ENCODE measurements at places on chromosomes 2 and 18.

- DNase-seq: no peak
- H3K4me3 ChIP-seq: no peak overlapping the region
- H3K4me1 ChIP-seq: no peaks in the 10 kb centered on the region
- peaks cover 4% of the 10 kb centered on the region for H3K27me3 ChIP-seq
These were observed 19.1 kb downstream of the KCNE4 start for GRCh38 chr2:223071139-223071538.

DNA sequence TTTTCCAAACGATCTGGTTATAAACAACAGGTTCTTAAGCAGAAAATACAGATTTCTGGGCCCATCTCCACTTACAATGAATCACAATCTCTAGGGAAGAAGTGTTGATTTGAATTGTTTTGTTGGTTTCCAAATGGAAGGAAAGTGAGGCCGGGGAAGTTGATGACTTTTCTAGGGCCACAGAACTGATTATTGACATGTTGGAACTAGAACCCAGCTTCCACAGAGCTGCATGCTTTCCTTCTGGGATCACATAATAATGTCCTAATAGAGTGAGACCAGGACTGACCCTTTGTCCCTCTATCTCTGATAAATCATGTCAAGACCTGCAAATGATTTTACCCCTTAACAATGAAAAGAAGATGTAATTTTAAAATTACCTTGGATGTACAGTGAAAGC, 332.2 kb downstream of the OSR1 start:
- H3K4me3 ChIP-seq: no peak overlapping the region
- DNase-seq: no peak
- peaks cover 7% of the 10 kb centered on the region for H3K27me3 ChIP-seq
- H3K27ac ChIP-seq: no peak overlapping the region

DNA sequence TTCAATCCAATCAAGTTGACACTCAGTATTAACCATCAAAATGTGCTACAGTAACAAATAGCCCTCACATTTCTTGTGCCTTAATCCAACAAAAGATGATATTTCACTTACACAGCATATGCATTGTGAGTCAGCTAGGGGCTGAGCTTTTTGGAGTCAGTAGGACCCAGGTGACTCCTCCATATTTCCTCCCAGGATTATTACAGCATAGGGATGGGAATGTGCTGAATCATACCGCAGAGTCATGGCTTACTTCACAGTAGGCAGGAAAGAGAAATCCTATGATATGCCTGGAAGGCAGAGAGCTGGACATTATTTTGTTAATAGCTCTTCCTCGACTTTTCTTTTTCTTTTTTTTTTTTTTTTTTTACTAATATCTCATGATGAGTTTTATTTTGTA, 153.3 kb downstream of the TMEM182 start:
- H3K36me3 ChIP-seq: peaks cover 7% of the 10 kb centered on the region
- no peak for DNase-seq
- no peak overlapping the region for H3K27ac ChIP-seq
- H3K4me1 ChIP-seq: no peaks in the 10 kb centered on the region
- peaks cover 10% of the 10 kb centered on the region for H3K27me3 ChIP-seq
- no peak overlapping the region for H3K4me3 ChIP-seq

- no peak overlapping the region for H3K4me3 ChIP-seq
- no peak for DNase-seq
- no peak overlapping the region for H3K27ac ChIP-seq
- peaks cover 66% of the 10 kb centered on the region for H3K27me3 ChIP-seq
These were observed 61.2 kb upstream of the ATL2 start for GRCh38 chr2:38438133-38438882.

GRCh38 chr2:8253781-8254180, 428.1 kb upstream of the ID2 start:
- H3K4me3 ChIP-seq: no peak overlapping the region
- H3K27me3 ChIP-seq: peaks cover 7% of the 10 kb centered on the region
- DNase-seq: no peak
- H3K27ac ChIP-seq: peak overlapping the region; percentile 30
- peaks cover 8% of the 10 kb centered on the region for H3K36me3 ChIP-seq

DNA sequence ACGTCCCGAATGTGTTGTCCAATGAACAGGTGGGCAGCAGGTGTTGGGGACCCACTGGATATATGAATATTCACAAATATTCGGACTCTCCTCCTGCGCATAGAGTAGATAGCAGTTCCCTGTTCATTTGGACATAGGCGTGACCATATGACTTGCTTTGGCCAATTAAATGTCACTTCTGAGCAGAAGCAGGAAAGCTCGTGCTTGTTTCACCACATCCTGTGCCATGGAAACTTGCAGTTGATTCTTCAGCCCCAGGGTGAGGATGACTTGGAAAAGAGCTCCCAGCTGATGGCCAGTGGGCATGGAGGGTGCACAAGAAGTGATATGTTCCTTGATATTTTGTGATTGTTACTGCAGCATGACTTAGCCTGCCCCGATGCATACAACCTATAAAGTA, 52.6 kb downstream of the PTPRM start:
- no peak overlapping the region for H3K27ac ChIP-seq
- DNase-seq: no peak
- no peaks in the 10 kb centered on the region for H3K36me3 ChIP-seq
- peaks cover 34% of the 10 kb centered on the region for H3K4me1 ChIP-seq

GRCh38 chr2:31788273-31788672, 207.5 kb upstream of the SRD5A2 start:
- H3K36me3 ChIP-seq: no peaks in the 10 kb centered on the region
- H3K4me1 ChIP-seq: no peaks in the 10 kb centered on the region
- peaks cover 24% of the 10 kb centered on the region for H3K27me3 ChIP-seq
- no peak overlapping the region for H3K27ac ChIP-seq

DNA sequence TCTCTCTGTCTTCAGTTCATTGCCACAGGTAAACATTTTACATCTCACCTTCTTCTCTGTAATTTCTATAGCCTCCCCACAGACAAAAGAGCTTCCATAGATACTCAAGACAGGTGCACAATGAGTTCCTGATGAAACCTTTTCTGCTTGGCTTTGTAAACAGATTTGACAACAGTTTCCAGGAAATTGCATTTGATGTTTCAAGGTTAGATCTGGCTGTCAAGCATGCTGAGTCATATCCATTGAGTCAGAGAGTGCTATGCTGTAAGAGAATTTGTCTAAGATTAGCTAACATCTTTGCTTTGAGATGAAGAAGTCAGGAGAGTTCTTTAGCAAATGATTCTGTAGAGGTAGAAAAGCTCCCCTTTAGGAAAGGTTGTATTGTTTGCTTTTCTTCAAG, 40.6 kb upstream of the MAP2 start:
- H3K4me3 ChIP-seq: no peak overlapping the region
- peaks cover 2% of the 10 kb centered on the region for H3K27me3 ChIP-seq
- H3K36me3 ChIP-seq: no peaks in the 10 kb centered on the region
- no peak overlapping the region for H3K27ac ChIP-seq

GRCh38 chr2:230907361-230908091, 17.5 kb downstream of the GPR55 start:
- H3K27me3 ChIP-seq: peaks cover 7% of the 10 kb centered on the region
- no peaks in the 10 kb centered on the region for H3K36me3 ChIP-seq
- H3K4me3 ChIP-seq: no peak overlapping the region
- no peak overlapping the region for H3K27ac ChIP-seq
- peaks cover 75% of the 10 kb centered on the region for H3K4me1 ChIP-seq
- no peak for DNase-seq

GRCh38 chr2:11777886-11778415, 31.5 kb downstream of the LPIN1 start:
- peaks cover 75% of the 10 kb centered on the region for H3K4me1 ChIP-seq
- peak overlapping the region; percentile 62 for H3K27ac ChIP-seq
- peaks cover 80% of the 10 kb centered on the region for H3K36me3 ChIP-seq
- no peaks in the 10 kb centered on the region for H3K27me3 ChIP-seq

- H3K27ac ChIP-seq: no peak overlapping the region
- peaks cover 47% of the 10 kb centered on the region for H3K36me3 ChIP-seq
- no peaks in the 10 kb centered on the region for H3K27me3 ChIP-seq
- peaks cover 4% of the 10 kb centered on the region for H3K4me1 ChIP-seq
- no peak overlapping the region for H3K4me3 ChIP-seq
These were observed 199.9 kb upstream of the FN1 start for GRCh38 chr2:215635788-215636139.

DNA sequence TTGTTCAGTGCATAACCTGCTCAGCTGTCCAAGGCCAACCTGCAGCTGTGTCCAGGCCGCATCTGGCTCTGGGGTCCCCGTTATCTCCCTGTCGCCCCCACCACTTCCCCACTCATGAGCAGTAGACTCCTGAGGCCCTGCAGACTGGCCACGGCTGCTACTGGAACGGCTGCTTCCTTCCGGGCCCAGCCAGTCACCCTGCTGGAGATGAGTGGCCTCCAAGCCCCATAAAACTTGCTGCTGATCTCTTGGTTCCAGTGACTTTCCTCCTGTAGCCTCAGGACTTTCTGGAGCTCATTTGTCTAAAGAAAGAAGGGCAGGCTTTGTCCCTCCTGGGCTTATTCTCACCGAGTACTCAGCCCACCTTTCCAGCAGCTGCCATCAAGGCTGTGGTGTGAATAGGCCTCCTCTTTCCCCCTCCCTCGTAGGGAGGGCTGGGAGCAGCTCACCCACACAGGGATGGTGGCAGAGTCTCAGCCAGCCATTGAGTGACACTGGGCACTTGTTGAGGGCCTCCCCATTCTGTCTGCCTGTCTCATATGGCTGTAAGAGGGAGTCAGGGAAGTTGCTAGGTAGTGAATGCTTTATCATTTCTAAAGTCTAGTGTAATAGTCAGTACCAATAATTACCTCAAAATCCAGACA, 257.3 kb downstream of the MYCN start:
- H3K4me1 ChIP-seq: peaks cover 29% of the 10 kb centered on the region
- H3K36me3 ChIP-seq: no peaks in the 10 kb centered on the region
- peak overlapping the region; percentile 88 for H3K27ac ChIP-seq
- no peak for DNase-seq
- no peak overlapping the region for H3K4me3 ChIP-seq

DNA sequence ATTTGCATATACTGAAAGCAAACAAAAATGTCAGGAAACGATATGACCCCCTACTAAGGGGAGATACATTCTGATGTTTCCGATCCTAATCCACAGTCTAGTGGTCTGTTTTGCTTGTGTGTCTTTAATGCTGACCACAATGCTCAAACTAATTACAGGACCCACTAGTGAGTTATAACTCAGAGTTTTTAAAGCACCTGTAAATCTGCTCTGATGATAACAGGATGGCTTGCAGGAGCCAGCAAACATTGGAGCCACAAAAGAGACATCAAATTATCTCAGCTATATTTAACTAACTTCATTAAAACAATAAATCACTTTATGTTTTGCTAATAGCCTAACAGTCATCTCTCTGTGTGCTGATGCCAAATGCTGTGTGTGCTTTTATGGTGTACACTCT, 300.3 kb downstream of the NBAS start:
- peaks cover 73% of the 10 kb centered on the region for H3K36me3 ChIP-seq
- no peak overlapping the region for H3K27ac ChIP-seq
- H3K27me3 ChIP-seq: no peaks in the 10 kb centered on the region
- DNase-seq: no peak
- H3K4me3 ChIP-seq: no peak overlapping the region

- no peaks in the 10 kb centered on the region for H3K36me3 ChIP-seq
- H3K4me1 ChIP-seq: peaks cover 8% of the 10 kb centered on the region
- peaks cover 5% of the 10 kb centered on the region for H3K27me3 ChIP-seq
- no peak overlapping the region for H3K4me3 ChIP-seq
These were observed 151.4 kb upstream of the XPO1 start for GRCh38 chr2:61689568-61689967.

DNA sequence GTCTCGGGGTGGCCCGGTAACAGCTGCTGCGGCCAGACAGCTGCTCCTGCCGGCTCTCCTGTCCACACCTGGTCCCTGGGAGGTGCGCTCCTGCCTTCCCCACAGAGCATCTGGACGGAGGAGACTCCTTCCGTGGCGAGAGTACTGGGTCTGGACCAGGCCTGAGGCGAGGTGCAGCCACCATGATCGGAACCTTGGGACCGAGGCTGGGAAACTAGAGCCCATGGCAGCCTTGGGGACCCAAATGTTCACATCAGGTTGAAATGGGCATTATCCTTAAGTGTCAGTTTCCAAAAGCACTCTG, 628 bp downstream of the GIGYF2 start:
- DNase-seq: no peak
- peak overlapping the region; percentile 99 for H3K4me3 ChIP-seq
- H3K36me3 ChIP-seq: peaks cover 17% of the 10 kb centered on the region
- H3K27me3 ChIP-seq: no peaks in the 10 kb centered on the region

- no peak for DNase-seq
- no peak overlapping the region for H3K4me3 ChIP-seq
- H3K27me3 ChIP-seq: peaks cover 18% of the 10 kb centered on the region
- H3K4me1 ChIP-seq: peaks cover 47% of the 10 kb centered on the region
These were observed 14.3 kb upstream of the KCMF1 start for GRCh38 chr2:84956334-84957297.
